ENCODE measurements at places on chromosomes 7 and 10.

- DNase-seq, result no peak
- no peaks in the 10 kb centered on the region for H3K4me1 ChIP-seq
- peaks cover 20% of the 10 kb centered on the region for H3K36me3 ChIP-seq
- H3K27ac ChIP-seq, result no peak overlapping the region
- H3K27me3 ChIP-seq, result no peaks in the 10 kb centered on the region
These were observed 43.2 kb downstream of the ZNF467 start for GRCh38 chr7:149729983-149730801.

DNA sequence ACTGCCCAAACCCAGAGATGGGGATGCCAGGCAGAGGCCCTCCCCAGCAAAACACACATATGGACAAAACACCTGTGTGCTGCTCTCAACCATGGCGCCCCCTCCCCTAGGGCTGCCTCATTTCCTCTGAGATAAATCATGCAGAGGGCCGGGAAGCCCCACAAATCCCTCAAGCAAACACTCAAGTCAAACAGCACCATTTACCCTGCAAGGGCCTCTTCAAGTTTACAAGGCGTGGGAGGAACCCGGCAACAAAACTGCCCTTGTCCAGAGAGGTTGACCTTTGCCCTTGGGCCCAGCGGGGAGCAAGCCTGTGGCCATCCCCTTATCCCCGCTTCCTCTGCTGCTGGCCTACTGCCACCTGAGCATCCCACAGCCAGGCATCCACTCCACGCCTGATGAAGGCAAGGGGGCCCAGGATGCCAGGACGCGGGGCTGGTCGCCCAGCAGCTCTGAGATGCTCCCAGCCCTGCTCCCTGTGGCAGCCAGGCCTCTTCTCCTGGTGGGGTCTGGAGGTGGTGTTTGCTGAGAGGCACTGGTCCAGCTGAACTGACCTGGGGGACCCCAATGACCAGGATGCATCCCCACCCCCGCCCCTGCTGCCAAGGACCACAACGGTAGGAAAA is 77.4 kb downstream of the DLG5 start:
- DNase-seq, result no peak
- no peak overlapping the region for H3K4me3 ChIP-seq
- no peak overlapping the region for H3K27ac ChIP-seq
- peaks cover 2% of the 10 kb centered on the region for H3K27me3 ChIP-seq

GRCh38 chr10:84401854-84402611 is 73.6 kb downstream of the CCSER2 start:
- H3K27me3 ChIP-seq, result no peaks in the 10 kb centered on the region
- no peak overlapping the region for H3K27ac ChIP-seq
- no peaks in the 10 kb centered on the region for H3K36me3 ChIP-seq

GRCh38 chr10:86104611-86105145 is 261.9 kb downstream of the GRID1 start:
- H3K36me3 ChIP-seq, result no peaks in the 10 kb centered on the region
- H3K4me3 ChIP-seq, result no peak overlapping the region
- DNase-seq, result no peak
- no peaks in the 10 kb centered on the region for H3K4me1 ChIP-seq
- H3K27me3 ChIP-seq, result peaks cover 3% of the 10 kb centered on the region
- H3K27ac ChIP-seq, result no peak overlapping the region

- no peaks in the 10 kb centered on the region for H3K4me1 ChIP-seq
- no peak overlapping the region for H3K4me3 ChIP-seq
- no peak overlapping the region for H3K27ac ChIP-seq
- no peak for DNase-seq
- H3K27me3 ChIP-seq, result no peaks in the 10 kb centered on the region
These were observed 70.2 kb downstream of the SLC39A12 start for GRCh38 chr10:18021725-18022480.

DNA sequence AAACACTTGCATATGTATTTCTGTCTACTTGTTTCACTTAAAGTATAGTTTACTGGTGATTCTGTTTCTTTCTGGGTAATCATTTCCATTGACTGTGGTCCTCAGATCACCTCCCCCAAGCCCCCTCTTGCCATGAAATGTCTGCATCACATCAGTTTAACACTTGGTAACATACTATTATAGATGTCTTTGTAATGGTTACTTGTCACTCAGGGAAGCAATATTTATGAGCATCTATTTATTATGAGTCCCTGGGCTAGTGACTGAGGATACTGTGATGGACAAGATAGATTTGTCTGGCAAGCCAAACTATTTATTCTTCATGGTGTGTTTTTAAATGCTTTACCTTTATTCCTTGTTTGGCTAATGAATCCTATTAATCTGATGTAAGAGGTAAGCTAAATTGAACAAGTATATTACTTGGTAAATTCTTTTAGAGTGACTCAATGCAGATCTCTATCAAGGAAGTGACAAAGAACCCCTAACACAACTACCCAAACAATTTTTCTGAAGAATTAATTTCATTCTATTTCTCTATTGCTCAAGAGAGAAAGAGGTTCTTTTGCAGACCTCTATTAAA is 270.9 kb downstream of the RELN start:
- DNase-seq, result no peak
- H3K36me3 ChIP-seq, result no peaks in the 10 kb centered on the region
- no peak overlapping the region for H3K4me3 ChIP-seq
- no peaks in the 10 kb centered on the region for H3K4me1 ChIP-seq

- H3K27ac ChIP-seq, result peak overlapping the region; percentile 68
- H3K4me3 ChIP-seq, result no peak overlapping the region
- H3K4me1 ChIP-seq, result peaks cover 19% of the 10 kb centered on the region
- DNase-seq, result no peak
- H3K27me3 ChIP-seq, result no peaks in the 10 kb centered on the region
- no peaks in the 10 kb centered on the region for H3K36me3 ChIP-seq
These were observed 114.8 kb upstream of the ADO start for GRCh38 chr10:62689712-62690111.

GRCh38 chr10:52313933-52314821 is at the start of gene DKK1:
DKK1 (plus strand) TSS chr10:52314281; CDS start chr10:52314435, 154 bp downstream.
- H3K4me3 ChIP-seq, result no peak within 1 kb of the TSS
- DNase-seq, result peak; percentile 3
- H3K4me1 ChIP-seq, result peaks cover 14% of the 10 kb centered on the region
- peaks cover 22% of the 10 kb centered on the region for H3K27me3 ChIP-seq
- no peaks in the 10 kb centered on the region for H3K36me3 ChIP-seq
- no peak within 1 kb of the TSS for H3K27ac ChIP-seq

- H3K4me3 ChIP-seq, result no peak overlapping the region
- no peaks in the 10 kb centered on the region for H3K36me3 ChIP-seq
- no peaks in the 10 kb centered on the region for H3K27me3 ChIP-seq
- no peak for DNase-seq
These were observed 20.4 kb downstream of the TEX36 start for GRCh38 chr10:125662584-125662983.

DNA sequence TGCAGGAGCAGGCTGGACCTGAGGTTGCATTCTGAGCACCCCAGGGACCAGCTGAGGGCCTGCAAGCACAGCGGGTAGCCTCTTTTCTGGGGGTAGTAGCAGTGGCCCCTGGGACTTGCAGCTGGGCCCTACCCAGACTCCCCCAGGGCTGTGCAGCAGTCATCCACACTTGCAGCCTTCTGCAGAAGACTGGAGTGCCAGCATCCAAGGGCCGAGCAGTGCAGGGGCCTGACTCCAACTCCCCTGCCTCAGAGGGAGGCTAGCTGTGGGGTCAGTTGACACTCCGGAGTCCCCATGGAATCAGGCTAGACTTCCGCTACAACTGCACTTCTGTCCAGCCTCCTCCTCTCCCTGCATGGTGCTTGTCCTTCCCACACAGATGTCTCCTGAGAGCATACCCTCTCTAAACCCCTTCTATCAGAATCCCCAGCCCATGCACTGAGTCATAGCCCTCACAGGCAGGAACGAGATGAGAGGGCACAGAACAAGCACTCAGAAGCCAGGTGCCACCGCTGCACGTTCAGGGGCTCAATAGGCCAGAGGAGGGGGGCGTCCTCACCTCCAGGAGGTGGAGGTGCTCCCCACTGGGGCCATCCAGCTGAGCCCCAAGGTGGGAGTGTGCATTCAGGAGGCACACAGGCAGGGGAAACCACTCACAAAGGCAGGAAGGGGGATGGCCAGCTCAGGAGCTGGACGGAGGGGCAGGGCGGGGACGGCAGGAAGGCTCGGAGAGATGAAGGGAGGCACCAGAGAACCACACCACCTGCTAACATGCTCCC is 7.5 kb downstream of the RASGEF1A start:
- H3K4me3 ChIP-seq, result no peak overlapping the region
- H3K36me3 ChIP-seq, result no peaks in the 10 kb centered on the region
- H3K27me3 ChIP-seq, result no peaks in the 10 kb centered on the region
- no peak for DNase-seq
- H3K27ac ChIP-seq, result no peak overlapping the region

GRCh38 chr7:149872419-149873073 is 1.2 kb upstream of the ATP6V0E2 start:
- no peak for DNase-seq
- H3K36me3 ChIP-seq, result no peaks in the 10 kb centered on the region
- peak overlapping the region; percentile 83 for H3K4me3 ChIP-seq
- no peaks in the 10 kb centered on the region for H3K27me3 ChIP-seq
- peak overlapping the region; percentile 57 for H3K27ac ChIP-seq

- DNase-seq, result no peak
- no peaks in the 10 kb centered on the region for H3K36me3 ChIP-seq
- H3K4me3 ChIP-seq, result no peak overlapping the region
- H3K4me1 ChIP-seq, result peaks cover 1% of the 10 kb centered on the region
- no peaks in the 10 kb centered on the region for H3K27me3 ChIP-seq
These were observed 57.9 kb upstream of the FAM133B start for GRCh38 chr7:92648067-92648466.

- no peaks in the 10 kb centered on the region for H3K27me3 ChIP-seq
- H3K4me3 ChIP-seq, result no peak overlapping the region
- H3K36me3 ChIP-seq, result no peaks in the 10 kb centered on the region
- peak overlapping the region; percentile 96 for H3K27ac ChIP-seq
- DNase-seq, result no peak
- H3K4me1 ChIP-seq, result peaks cover 75% of the 10 kb centered on the region
These were observed 136.1 kb downstream of the CELF2 start for GRCh38 chr10:11153766-11154165.

DNA sequence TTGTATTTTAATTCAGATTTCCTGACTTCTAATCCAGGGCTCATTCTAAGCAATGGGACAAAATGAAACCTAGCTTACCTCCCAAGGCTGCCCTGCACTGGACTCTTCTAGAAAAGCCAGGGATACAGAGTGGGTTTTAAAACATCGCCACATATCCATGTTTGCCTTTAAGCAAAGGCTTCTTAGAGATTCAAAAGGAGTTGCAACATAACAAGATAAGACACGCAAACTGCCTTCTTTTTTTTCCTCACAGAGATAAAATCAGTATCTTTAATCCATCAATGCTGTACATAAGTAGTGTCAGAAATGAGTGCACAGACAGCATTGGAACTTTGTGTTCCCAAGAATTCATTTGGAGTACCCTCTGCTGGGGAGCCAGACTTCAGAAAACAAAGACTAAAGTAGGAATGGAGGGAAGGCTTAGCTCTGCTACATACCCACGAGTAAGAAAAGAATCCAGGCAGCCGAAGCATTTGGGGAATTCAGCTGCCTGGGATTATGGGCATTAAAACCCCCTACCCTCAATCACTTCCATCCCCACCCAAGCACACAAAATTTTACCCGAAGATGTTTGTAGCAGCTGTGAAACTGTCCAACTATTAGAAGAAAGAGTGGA is 427.8 kb downstream of the ARL4A start:
- H3K36me3 ChIP-seq, result no peaks in the 10 kb centered on the region
- H3K27ac ChIP-seq, result no peak overlapping the region
- no peaks in the 10 kb centered on the region for H3K27me3 ChIP-seq
- H3K4me3 ChIP-seq, result no peak overlapping the region

GRCh38 chr7:72313906-72314305 is 98.2 kb downstream of the CALN1 start:
- H3K36me3 ChIP-seq, result no peaks in the 10 kb centered on the region
- H3K27me3 ChIP-seq, result no peaks in the 10 kb centered on the region
- no peak for DNase-seq
- H3K4me3 ChIP-seq, result no peak overlapping the region
- H3K27ac ChIP-seq, result no peak overlapping the region

DNA sequence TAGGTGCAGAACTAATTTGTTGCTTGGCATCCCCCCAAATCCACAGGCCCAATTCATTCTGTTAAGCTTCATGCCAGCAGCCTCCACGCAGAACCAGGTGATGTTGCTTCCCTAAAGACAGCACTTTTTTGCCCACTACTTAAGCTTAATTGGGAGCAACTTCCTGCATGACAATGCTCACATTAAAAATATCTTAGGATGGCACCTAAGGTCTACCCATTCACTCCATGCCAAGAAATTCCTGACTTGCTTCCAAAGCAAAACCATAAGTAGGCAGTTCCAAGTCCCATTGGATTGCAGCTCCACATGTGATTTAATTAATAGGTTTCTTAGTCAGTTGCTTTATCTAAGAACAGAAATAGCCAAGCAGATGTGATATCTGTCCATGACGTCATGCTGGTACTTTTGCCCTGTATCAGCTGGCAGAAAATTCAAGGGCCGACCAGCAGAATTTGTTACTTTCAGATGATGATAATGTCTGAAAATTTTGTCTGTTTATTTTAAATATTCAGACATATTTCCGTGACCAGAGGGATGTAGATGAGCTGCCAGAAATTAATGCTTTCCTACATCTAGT is 325.5 kb downstream of the LHFPL3 start:
- H3K4me3 ChIP-seq, result no peak overlapping the region
- H3K27ac ChIP-seq, result no peak overlapping the region
- no peaks in the 10 kb centered on the region for H3K27me3 ChIP-seq
- no peaks in the 10 kb centered on the region for H3K36me3 ChIP-seq
- no peaks in the 10 kb centered on the region for H3K4me1 ChIP-seq

GRCh38 chr7:147535701-147536111 is 1054.9 kb upstream of the C7orf33 start:
- no peak for DNase-seq
- no peaks in the 10 kb centered on the region for H3K36me3 ChIP-seq
- H3K27me3 ChIP-seq, result no peaks in the 10 kb centered on the region
- H3K4me3 ChIP-seq, result no peak overlapping the region
- H3K4me1 ChIP-seq, result no peaks in the 10 kb centered on the region

- no peak overlapping the region for H3K27ac ChIP-seq
- H3K36me3 ChIP-seq, result peaks cover under 1% of the 10 kb centered on the region
- no peaks in the 10 kb centered on the region for H3K27me3 ChIP-seq
- DNase-seq, result no peak
These were observed 23.4 kb downstream of the UROS start for GRCh38 chr10:125799451-125800182.

DNA sequence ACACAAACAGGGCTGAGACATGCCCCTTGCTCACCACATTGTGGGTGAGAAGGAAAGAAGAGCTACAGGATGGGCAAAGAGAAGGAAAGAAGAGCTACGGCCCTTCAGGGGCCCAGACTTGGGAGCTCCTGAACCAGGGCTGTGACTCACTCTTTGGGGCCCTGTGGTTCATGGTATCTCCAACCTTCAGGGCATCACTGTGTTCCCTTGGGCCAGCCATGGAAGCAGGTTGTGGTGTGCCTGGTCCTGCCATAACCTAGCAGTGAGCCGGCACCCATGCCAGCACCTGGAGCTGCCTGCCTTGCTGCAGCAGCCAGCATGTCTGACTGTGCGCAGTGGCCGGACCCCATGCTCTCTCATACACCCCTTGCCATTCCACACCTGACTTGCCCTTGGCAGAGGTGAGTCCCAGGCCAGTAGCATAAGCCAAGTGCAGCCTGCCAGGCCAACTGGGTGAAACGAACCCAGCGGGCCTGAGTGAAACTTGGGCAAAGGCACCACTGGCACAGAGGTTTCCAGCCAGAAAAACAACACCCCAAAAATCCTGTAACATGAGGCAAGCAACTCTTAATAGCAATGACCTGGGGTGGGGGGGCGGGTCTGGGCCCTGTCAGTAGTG is 89.0 kb upstream of the CACUL1 start:
- no peak overlapping the region for H3K4me3 ChIP-seq
- no peak overlapping the region for H3K27ac ChIP-seq
- H3K36me3 ChIP-seq, result no peaks in the 10 kb centered on the region
- H3K4me1 ChIP-seq, result no peaks in the 10 kb centered on the region
- H3K27me3 ChIP-seq, result peaks cover 3% of the 10 kb centered on the region
- DNase-seq, result no peak

All from T-cell (primary cell).